ENCODE measurements at places on chromosomes 12 and 14.

DNA sequence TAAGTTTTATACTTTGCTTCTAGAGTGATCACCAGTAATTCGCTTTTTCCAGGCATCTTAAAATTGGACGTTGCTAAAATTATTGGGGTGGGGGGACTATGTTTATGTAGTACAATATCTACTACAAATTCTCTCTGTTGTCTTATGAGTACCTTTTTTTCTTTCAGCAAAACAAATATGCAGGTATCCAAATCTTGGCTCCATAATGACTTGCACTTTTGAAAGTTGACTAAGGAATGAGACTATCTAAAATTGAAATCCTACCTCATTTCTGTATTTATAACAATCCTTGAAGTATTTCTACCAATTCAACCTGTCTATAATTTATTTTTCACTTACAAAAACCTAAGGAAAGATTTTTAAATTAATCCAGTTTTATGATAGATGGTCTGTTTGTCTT lies 2.4 kb downstream of the DYNC1H1 start:
- no peak for DNase-seq

- DNase-seq = no peak
These were observed 68.3 kb upstream of the TBPL2 start for GRCh38 chr14:55508676-55509075.

- no peak for DNase-seq
These were observed 20.9 kb upstream of the APPL2 start for GRCh38 chr12:105256921-105257320.

DNA sequence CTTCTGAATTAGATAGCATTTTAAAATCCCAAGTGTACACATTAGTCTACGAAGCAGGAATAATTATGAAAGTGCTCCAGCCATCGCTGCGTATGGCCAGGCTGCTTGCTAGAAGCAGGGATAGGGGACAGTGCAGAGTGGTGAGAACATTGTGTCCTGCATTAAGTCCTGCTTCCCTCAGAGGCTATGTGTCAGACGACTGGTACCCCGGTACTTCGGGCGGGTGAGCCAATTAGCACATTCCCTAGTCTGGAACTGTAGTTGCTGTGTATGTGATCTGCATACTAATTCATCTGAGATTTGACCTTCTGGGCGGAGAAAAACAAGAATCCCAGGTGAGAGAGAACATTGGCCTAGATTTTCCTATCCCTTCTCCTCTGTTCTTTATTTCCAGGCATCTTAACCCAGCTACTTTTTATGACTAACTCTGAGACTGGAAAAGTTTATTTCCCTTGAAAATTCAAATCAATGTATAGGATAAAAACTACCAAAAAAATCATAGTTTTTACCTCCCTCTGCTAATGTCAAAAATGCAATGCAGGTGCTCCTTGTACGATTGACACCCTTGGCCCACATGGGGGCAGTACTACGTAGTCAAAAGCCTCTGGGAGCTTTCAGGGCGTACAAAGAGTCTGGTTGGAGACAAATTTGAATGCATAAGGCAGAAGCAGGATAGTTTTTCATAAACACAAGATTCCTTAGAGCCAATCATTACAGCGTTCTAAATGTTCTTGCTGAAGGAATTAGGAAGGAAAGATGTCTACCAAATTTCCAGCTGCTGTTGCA lies 764.3 kb downstream of the NOVA1 start:
- DNase-seq = no peak

GRCh38 chr12:90945070-90945649 lies 9.8 kb downstream of the CCER1 start:
- DNase-seq = no peak

GRCh38 chr14:63134801-63135200 lies 69.4 kb upstream of the RHOJ start:
- no peak for DNase-seq

DNA sequence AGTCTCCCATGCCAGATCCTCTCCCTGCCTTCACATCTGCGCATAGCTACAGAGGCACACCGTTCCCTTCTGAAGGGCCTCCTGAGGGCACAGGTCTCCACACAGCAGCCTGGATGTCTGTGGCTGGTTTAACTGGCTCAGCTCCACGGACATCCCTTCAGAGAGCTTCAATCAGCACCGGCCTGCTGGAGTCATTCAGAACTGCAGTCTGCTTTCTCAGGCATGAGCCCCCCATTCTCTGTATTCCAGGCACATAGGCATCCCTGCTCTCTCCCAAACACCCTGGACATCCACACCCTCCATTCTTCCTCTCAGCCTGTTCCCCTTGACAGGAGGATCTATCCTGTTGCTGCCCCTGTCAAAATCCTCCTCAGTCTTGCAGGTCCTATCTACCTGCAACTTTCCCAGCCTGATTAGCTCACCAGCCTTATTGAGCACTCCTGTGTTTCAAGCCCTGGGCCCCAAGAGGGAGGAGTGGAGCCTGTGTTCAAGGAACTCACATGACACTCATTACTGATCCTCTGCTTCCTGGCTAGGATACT lies 2.9 kb upstream of the DHRS2 start:
- no peak for DNase-seq

GRCh38 chr12:57518920-57519795 lies 1.2 kb downstream of the DDIT3 start:
- peak; percentile 31 for DNase-seq

DNA sequence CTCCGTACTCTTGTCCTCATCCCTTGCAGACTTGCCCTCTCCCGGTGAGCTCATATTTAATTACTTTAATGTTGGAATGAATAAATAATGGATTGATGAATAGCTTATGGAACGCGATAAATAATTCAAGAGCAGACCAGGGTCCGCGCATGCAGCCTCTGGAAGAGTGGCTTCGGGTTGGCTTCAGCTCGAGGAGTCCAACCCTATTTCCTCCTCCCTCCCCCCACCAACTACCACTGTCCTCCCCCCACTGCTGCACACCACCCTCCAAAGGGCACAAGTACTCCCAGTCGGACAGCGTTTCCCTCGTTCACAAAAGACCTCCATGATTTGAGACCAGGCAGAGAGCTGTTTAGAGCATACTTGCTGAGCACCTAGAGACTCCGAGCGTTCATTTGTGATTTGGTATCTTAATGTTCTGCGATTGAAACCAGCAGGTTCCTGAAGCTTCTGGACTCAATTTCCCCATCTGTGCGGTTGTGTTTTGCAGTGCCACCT lies 647 bp upstream of the SIX1 start:
- DNase-seq = no peak

DNA sequence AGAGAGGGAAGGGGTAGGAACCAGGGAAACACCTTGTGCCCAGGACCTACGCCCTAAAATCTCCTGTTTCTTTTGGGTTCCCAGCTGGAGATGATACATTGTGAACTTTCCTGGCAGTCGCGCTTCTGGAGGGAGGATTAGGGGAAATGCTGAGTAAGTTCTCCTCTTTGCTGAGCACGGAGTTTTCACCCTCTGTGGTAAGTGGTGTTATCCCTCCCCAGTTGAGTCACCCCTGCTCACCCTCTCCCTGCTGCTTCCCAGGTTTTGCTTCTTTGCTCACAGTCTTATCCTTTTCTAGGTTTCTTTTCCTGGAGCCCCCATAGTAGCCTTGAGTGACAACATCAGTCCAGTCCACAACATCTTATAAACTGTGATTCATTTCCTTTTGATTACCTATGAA lies 789.1 kb downstream of the TMEM121 start:
- no peak for DNase-seq

GRCh38 chr12:60391791-60392190 lies 796.0 kb downstream of the SLC16A7 start:
- DNase-seq = no peak

DNA sequence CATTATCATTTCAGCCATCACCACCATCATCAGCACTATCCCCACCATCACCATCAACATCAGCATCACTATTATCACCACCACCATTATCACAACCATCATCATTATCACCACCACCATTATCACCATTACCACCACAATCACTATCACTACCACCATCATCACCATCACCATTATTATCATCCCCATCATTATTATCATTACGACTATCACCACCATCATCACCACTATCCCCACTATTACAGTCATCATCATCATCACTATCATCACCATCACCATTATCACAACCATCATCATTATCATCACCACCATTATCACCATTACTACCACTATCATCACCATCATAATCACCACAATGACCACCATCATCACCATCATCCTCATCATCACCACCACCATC lies 50.4 kb upstream of the CMKLR1 start:
- no peak for DNase-seq

DNA sequence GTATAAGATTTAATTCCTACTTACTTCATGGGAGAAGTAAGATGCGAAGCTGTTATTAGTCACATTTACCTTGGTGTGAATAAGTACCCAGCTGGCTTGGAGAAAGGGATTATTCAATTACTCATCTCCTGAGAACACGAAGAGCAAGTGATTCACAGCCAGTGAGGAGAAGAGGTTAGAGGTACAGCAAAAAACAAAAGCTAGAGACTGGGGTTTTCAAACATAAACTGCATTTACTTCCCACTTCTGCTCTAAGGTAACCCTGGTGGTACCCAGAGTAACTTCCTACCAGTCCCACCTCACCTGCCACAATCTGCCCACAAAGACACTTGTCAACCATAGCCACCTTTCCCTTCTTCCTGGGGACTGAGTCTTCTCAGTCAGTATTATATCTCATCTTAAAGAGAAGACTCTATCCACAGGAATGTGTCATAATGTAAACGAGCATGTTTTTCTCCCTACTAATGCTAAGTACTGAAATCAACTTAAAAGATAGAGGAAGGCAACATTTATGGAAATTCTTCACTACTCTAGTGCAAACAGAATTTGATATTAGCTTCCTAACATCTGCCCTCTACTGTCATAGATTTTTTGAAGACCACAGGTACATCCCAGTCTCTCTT lies 6.0 kb upstream of the IL22 start:
- no peak for DNase-seq

DNA sequence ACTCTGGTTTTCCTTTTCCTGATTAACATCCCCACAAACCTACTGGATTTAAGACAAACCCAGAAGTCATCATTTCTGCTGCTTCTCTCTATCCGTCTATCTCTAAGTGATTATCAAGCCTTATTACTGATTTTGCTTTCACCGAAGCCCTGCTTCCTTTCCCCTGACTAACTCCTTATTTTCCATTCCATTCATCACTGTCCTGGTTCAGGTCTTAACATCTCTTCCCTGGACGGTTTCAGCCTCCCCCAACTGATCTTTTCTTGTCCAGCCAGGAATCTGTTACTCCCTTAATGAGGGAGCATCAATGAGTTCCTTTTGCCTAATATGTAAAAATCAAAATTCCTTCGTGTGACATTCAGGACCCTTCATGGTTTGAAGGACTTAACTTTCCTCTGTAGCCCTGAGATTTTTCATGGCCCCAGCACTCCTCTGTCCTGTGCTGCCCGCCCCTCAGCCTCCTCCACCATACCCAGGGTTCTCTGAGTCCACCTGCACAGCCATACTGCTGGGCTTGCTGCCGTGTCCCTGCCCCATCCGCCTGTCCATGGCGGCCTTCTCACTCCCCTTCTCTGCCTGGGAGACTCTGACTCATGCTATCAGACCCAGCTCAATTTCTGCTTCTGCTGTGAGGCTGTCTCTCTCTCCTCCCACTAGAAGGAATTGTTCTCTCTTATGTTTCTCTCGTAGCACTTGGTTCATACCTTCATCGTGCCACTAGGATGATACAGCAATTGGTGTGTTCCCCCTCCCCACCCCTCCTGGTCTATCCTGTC lies 167.8 kb upstream of the HIF1A start:
- DNase-seq = no peak

- no peak for DNase-seq
These were observed 1.4 kb upstream of the RNASE10 start for GRCh38 chr14:20503898-20504297.

DNA sequence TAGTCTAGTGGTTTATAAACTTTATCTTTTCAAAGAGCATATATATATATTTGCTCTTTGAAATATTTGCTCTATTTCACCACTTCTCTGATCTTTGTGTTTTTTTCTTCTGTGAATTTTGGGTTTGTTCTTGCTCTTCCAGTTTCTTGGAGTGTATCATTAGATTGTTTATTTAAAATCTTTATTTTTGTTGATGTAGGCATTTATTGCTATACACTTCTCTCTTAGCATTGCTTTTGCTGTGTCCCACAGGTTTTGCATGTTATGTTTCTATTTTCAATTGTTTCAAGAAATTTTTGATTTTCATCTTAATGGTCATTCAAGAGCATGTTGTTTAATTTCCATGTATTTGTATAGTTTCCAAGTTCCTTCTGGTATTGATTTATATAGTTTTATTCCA lies 69.1 kb downstream of the BRMS1L start:
- no peak for DNase-seq

DNA sequence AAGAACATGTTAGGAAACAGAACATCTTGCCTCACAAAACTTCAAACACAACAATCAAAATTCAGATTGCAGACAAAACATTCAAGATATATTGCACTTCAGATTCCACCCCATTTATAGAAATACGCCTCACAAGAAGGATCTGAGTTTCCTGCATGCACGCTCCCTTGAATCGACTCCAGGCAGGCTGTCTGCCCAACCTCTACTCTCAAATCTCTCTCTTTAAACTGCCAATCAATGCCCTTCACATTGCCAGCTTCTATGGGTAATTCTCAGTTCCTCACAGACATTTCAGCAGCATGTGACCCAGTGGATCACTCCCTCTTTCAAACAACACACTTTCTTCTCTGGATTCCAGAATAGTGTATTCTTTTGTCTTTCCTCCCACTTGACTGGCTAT lies 184.1 kb downstream of the PRKD1 start:
- DNase-seq = no peak

GRCh38 chr12:114395755-114396152 lies 10.2 kb downstream of the TBX5 start:
- no peak for DNase-seq

GRCh38 chr14:22997676-22998323 lies 12.1 kb downstream of the C14orf93 start:
- no peak for DNase-seq

DNA sequence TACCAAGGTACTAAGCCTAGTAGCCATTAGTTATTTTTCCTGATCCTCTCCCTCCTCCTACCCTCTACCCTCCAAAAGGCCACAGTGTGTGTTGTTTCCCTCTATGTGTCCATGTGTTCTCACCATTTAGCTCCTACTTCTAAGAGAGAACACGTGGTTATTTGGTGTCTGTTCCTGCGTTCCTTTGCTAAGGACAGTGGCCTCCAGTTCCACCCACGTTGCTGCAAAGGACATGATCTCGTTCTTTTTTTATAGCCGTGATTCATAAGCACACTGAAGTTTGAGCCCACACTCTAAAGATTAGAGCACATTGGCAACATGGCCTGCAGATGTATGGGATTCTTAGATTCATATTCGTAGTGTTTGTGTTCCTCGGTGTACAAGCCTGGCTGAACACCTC lies 8.1 kb upstream of the STX2 start:
- no peak for DNase-seq

GRCh38 chr12:86663173-86663572 lies 407.0 kb upstream of the MGAT4C start:
- no peak for DNase-seq

DNA sequence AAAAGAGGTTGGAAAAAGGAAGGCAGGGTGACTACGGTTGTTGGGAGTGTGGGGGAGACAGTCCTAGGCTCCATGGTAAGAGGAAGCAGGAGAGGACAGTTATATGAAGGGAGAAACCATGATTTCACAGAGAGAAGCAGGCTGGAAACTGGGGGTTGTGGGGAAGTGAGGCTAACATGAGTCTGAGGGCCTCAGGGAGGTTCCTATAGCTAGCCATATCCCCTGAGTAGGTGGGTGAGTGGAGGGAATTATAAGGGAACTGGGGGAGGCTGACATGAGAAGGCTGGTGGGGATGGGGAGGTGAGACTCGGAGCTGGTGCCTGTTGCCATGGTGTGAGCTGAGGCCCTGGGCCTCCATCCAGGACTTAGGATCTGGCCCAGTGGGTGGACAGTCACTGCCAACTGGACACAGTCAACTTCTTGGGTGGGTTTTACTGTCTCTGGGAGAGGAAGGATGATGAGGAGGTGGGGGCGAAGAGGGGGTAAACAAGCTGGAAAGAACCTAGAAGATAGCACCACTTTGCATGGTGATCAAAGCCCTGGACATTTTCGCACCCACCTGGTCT lies 1.4 kb downstream of the RNASE13 start:
- DNase-seq = no peak
